ENCODE measurements at places on chromosomes 4 and X.
A peak's percentile ranks its signal among the peaks of the same experiment; 100 is the strongest.

DNA sequence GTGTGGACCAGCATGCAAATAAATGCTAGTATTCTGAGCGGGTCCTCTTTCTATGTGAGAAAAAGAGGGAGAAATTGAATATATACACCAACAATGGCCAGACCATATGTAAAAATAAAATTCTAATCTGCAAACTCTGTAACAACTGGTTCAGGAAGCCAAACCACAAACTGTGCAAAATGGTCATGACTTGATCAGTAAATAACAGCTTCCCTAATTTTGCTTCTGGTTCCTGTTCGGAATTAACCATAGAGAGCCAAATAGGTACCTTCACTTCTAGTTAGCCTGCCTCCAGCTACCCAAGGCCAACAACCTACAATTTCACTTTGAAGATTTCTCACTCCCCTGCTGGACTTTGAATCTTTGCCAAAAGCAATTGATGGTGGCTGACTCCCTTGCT lies 1313.2 kb downstream of the ADGRL3 start:
- no peak for DNase-seq

DNA sequence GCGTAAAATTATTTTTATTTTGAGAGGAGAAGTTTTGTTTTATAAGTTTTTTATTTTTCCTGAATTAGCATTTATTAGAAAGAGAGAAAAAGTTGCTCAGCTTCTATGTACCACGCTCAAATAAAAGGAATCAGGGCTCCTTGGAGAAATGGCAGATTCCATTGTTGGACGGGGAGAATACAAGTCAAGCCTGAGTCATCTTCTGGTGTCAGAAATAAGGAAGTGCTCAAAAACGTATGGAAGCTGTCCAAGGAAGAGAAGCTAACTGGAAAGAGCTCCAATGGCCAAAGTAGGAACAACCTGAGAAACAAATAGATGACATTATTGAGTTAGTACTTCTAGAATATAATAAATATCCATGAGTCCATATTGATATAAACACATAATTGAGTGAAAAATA lies 89.3 kb upstream of the NEIL3 start:
- DNase-seq: no peak

GRCh38 chrX:123350226-123350625 lies 166.1 kb downstream of the GRIA3 start:
- DNase-seq: no peak

DNA sequence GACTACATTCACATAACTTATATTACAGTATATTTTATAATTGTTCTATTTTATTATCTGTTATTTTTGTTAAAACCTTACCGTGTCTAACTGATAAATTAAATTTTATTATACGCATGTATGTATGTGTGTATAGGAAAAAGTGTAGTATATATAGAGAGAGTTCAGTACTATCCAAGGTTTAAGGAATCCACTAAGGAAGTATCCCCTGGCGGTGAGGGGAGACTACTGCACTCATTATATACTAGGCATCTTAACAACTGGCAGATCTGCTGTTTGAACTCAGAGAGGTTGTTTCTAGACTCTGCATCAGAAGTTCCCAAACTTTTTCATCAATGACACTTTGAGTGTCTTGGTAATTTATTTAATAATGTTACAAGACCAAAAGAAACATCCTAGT lies 70.9 kb downstream of the NDST4 start:
- DNase-seq: no peak

DNA sequence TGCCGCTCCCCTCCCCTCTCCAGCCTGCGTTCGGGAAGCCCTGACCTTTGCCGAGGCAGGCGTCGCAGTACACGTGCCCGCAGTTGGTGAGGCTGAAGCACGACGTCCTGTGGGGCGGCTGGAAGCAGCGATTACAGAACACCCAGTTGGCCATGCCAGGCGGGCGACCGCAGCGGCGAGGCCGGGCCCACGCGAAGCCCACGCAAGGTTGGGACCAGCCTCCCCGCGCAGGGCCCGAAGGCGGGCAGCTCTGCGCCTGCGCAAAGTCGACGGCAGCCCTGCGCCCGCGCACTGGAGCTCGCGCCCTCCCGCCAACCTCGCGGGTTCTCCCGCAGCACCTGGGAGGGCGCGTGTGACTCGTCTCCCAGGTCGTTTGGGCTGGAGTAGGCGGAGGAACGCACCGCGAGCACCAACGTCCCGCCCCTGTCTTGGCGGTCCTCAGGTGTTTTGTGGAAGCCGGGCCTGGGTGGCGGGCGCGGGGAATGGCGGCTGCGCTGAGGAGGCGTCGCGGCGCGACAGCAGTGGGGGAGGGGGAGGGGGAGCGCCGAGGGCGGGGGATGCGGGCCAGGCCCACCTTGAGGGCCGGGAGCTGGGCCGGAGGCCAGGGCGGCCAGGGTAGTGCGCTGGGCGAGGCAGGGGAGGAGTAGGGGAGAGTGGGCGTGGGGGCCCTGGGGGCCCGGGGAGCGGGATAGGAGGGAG lies at the start of gene RNF212:
Gene RNF212, minus strand, starts transcription at position 254 of the 699 bp plus-strand sequence. Its CDS starts 100 bp downstream, at position 154.
- DNase-seq: no peak

DNA sequence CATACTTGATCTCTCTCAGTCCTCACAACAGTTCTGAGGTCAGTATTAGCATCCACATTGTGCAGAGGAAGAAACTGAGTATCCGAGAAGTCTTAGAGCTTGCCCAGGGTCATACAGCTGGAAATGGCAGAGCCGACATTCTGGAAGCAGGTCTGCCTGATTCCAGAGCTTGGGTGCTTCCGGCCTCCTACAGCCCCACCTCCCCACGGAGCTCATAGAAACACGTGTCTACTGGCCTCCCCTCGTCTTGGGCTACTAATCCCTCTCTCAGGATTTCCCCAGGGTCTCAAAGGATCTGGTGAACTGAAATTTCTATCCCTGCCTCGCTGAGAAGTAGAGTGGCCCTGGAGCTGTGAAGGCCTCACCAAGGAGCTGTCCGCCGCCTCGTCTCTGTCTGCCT lies 12.0 kb upstream of the KDM5C start:
- no peak for DNase-seq

DNA sequence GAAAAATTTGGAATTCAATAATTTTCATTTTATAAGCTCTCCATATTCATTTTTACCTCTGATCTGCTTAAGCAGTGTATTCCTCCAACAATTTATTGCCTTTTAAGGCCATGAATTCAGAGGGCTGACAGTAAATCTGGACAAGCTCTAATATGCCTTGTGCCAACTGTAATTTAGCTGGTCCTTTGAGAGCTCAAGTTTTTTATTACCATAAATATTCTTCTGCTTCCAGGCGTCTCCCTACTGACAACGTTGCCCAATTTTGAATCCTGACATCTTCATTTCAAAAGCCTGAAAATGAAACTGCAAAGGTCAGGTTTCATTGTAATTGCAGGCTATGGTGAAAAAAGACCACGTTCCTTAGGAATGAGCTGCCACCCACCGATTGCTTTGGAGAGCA lies 95.8 kb upstream of the GEMIN8 start:
- DNase-seq: no peak

GRCh38 chrX:69504626-69505612 lies 793 bp downstream of the NALF2 start:
- DNase-seq: no peak

- DNase-seq: no peak
Measured at GRCh38 chr4:48044298-48044697, 27.7 kb downstream of the NIPAL1 start.

DNA sequence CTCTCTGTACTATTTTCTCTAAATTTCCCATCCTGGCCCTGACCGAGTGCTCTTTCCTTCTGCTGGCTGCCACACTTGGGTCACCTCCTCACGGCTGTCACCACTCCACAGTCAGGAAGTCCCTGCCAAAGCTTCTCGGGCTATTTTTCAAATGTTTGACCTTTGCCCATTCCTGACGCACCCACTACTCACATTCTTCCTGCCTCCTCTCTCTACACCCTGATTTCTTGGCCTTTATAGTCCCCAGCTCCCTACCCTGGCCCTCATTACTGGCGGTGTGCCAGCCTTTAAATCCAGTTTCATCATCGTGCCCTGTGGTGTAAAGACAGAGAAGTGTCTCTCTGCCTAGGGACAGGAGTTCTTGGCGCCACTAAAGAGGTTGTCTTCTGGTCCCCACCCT lies 46.4 kb upstream of the GATB start:
- no peak for DNase-seq

DNA sequence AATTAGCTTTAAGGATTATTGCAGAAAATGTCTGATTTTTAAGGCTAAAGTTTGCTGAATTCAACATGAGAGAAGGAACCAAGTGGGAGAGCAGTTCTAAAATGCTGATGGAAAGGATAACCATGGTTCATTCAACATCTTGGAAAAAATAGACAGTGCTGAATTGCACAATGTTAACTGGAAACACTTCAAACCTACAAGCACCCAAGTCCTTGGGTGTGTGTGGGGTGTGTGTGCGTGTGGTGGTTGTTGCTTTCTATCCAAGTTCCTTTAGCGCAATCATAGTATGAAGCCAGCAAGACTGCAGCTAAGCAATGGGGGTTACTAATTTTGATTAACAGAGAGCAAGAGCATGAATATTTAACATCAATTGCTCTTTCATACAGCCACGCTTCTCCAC lies 29.3 kb upstream of the SCOC start:
- DNase-seq: no peak

GRCh38 chr4:152686452-152687013 lies 6.7 kb upstream of the TMEM154 start:
- DNase-seq: no peak

DNA sequence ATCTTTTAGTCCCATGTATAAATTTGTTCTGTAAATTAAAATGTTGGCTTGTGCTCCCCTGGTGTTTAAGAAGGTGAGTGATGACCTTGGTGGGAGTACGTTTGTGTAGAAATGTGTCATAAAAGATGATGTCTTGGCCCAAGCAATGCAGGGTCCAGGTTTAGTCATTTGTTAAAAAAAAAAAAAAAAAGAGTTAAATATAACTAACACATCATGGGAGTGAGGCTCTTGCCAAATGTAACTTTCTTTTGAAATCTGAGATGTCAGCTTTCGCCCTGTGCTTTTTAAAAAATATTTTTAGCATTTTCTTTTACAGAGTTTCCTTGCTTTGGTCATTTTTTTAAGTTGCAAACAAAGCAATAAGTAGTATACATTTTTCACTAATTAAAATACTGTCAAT lies 135.6 kb downstream of the FBXO8 start:
- no peak for DNase-seq

GRCh38 chr4:73704314-73705055 lies 35.9 kb upstream of the CXCL8 start:
- no peak for DNase-seq

DNA sequence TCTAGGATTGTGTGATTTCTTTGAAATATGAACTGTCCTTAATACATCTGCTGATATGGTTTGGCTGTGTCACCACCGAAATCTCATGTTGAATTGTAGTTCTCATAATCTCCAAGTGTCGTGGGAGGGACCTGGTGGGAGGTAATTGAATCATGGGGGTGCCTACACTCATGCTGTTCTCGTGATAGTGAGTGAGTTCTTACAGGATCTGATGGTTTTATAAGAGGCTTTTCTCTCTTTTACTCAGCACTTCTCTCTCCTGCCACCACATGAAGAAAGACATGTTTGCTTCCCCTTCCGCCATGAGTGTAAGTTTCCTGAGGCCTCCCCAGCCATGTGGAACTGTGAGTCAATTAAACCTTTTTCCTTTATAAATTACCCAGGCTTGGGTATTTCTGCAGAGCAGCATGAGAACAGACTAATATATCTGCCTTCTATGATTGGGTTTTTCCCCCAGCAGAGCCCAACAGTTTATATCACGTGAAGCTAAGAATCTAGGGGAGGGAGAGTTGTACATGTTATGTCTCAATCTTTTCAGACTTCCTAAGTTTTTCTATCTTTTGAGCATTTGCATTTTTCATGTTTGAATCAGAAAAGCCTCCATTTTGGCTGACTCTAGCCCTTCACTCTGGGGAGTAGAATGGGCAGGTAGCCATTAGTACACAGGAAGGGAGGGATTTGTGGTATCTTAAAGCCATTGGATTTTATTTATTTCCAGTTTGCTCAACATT lies 58.9 kb downstream of the PLAC1 start:
- no peak for DNase-seq

DNA sequence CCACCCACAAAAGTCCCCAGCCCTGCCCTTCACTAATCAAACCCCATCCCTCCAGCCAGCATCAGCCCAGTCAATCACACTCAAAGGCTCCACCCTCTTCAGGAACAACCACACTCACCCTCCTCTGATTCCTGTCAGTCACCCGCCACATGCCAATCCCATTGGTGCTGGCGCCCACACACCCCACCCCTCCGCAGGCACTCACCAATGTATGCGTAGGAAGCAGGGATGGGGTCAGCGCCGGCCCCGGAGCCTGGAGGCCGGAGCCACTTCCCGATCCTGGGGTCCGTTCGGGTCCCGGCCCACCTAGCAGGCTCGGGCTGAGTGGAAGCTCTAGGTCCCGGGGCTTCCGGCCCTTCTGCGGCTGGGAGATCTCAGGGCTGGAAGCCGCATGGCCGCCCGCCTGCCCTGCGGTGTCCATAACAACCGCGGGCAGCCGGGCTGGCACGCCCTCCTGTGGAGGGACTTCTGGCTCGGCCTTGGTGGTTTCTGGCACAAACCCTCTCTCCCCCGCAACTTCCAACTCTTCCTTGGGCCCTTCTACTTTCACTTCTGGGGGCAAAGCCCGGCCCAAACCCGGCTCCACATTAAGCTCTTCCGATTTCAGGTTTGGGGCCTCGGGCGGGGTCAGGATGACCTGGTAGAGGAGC lies 7.9 kb upstream of the CFP start:
- peak; percentile 12 for DNase-seq

DNA sequence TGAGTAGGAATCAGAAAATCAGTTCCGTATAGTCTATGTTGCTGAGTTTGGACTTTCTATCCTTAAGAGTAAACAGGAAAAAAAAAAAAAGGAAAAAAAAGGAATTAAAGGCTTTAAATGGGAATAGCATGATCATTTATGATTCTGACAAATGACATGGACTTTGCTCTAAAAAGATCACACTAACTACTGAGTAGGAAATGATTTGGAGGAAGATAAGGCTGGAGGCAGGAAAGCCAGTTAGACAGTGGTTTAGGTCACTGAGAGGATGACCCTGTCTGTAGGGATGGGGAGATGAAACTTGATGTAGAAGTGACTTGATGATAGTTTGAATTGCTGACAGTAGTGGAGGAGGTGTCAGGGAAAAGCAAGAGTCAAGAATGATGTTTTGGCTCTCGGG lies 9.2 kb upstream of the JADE1 start:
- DNase-seq: no peak

DNA sequence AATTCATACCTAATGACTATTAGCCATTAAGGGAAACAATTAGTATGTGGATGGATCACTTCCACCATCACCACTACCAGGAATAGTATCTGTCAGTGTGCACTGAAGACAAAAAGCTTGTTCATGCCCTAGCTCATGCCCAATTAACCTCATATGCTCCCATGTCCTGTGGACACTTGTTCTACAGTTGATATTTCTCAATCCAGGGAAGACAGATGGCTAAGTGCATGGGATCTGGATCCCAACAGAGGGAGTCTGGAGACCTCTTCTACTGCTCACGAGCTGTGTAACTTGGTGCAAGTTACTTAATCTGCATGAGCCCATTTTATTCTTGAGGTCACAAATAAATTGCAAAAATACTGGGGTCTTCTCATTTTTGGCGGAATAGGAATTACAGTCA lies 23.7 kb downstream of the AMOT start:
- no peak for DNase-seq

- no peak for DNase-seq
Measured at GRCh38 chrX:128106630-128107029, 54.4 kb upstream of the ACTRT1 start.
